Activated T-helper 9 cell treated with anti-CD3 and anti-CD28 coated beads, Interleukin-2, amount 50 U/mL, for 16 hours (primary cell): ENCODE measurements at places on chromosomes 16 and 17.

DNA sequence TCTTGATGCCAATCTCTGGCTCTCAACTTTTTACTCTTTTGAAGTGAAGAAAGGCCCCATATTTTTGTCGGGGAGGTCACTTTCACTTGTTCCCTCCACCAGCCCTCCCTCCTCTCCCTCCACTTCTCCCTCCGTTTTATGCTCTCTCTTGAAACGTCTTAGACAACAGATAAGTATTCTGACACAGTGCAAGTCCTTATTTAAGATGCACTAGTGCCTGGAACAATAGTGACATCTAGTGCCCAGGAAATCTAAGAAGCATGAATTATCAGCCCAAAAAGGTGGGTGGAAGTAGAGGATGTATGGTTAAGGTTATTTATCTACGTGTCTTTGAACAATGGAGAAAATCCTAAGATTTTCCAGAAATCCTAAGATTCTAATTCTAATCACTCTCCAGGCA lies 17.9 kb downstream of the PSME3IP1 start:
- DNase-seq = no peak

DNA sequence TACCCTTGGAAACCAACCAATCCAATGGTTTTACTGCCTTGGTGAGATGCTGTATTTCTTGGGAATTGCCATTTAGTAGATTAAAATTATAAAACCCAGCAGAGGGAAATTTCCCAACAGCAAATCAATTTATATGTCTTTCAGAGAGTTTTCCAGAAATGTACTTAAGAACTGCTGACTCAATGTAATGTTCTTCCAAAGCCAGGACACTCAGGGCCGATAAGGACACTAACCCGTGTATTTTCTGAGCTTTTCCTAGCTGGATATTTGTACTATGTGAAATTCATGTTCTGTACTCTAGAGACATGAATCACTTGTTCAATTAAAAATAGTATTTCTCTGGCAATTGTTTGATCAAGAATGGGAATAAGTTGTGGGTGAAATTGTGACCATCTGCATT lies 121.4 kb downstream of the KCNJ2 start:
- DNase-seq = no peak

DNA sequence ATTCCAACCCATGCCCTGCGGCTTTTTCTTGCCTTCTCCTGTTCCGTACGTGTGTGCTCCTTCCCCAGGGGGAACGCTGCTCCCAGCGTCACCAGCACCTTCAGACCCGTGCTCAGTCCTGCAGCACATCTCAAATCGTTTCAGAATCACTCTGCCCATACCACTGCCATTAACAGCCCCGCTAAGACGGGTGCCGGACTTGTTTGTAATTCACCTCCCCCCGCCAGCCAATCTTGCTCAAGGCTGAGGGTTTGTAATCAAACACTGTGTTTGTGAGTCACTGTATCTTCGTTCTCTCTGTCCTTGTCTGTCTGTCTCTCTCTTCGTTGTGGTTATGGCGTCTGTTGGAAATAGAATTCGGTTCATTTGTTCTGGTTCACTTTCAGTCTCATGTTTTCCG lies 17.3 kb downstream of the CARD14 start:
- no peak for DNase-seq

DNA sequence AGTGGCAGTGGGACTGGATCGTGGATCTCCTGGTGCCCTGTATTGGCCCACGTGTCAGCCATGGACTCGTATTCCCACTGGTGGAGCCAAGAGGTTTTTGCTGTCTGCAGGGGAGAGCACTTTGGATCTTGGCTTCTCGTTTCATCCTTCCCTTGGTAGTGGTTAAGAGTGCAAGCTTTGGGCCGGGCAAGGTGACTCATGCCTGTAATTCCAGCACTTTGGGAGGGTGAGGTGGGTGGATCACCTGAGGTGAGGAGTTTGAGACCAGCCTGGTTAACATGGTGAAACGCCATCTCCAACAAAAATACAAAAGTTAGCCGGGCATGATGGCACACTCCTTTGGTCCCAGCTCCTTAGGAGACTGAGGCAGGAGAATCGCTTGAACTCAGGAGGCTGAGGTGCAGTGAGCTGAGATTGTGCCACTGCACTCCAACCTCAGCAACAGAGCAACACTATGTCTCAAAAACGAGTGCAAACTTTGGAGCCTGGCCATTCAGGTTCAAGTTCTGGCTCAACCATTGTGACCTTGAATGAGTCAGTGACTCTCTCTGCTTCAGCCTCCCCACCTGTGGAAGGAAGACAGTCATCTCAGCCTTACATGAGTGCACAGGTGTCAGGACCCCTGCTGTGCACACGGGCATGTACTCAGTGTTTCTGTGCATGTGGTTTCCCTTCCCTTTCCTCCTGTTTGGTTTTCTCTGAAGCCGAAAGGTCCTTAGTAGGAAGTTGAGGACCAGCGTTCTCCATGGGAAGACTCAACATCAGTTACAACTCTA lies 57.4 kb downstream of the PLCG2 start:
- no peak for DNase-seq

DNA sequence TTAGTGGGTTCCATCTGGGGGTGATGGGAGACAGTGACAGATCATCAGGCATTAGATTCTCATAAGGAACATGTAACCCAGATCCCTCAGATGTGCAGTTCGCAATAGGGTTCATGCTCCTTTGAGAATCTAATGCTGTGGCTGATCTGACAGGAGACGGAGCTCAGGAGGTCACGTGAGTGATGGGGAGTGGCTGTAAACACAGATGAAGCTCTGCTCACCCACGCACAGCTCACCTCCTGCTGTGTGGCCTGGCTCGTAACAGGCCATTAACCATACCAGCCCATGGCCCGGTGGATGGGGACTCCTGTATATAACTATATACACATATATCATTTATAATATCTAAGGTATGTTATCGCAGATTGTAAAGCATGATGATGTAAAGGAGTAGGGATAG lies 214.2 kb downstream of the MAF start:
- DNase-seq = no peak

DNA sequence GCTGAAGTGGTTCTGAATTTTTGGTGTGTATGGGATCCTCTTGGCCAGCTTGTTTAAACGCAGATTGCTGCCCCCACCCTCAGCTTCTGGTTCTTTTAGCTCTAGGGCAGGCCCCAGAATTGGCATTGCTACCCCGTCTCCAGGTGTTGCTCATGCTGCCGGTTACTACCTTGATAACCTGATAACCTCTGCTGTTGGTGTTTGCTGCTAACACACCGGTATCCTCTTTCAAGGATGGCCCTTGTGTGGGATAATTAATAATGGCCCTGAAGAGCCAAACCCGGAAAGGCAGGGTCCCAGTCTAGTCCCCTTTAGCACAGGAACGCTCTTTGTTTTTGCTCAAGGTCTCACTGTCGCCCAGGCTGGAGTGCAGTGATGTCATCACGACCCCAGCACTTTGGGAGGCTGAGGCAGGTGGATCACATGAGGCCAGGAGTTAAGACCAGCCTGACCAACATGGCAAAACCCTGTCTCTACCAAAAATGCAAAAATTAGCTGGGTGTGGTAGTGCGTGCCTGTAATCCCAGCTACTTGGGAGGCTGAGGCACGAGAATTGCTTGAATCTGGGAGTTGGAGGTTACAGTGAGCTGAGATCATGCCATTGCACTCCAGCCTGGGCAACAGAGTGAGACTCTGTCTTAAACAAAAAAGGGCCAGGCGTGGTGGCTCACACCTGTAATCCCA lies 1.3 kb upstream of the ST3GAL2 start:
- no peak for DNase-seq
